ENCODE measurements at places on chromosomes 5 and 9.

DNA sequence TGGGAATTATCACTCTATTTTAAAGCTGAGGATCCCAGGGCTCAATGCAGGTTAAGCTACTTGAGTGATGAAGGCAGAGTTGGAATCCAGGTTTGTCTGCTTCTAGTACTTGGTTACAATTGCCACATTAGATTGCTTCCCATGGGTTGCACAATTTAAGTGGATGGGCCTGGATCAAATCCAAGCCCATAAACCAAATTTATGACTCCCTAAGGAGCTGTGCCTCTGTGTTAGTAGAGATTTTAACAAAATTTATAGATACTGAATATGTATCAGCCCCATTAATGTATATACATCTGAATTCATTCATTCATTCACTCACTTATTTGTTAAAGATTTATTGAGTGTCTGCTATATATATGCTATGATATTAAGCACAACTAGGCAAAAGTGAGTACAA, 332.3 kb upstream of the KLF9 start:
- no peak for DNase-seq

- DNase-seq: no peak
Measured at GRCh38 chr5:139392324-139392677, 2.6 kb upstream of the MZB1 start.

DNA sequence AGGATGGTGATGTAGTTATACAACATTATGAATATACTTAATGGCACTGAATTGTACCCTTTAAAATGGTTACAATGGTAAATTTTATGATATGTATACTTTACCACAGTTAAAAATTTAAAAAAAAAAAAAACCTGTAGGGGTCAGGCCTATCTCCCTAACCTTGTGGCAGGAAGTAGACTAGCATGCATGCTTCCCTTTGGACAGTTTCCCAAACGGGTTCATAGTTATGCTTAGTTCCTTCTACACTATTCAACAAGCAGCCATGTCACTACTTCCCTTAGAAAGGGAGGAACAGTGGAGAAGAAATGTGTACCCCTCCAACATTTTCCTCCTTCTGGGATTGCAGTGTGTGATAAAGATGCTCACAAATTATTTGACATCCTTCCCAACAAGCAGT, 32.5 kb downstream of the IDNK start:
- DNase-seq: no peak

DNA sequence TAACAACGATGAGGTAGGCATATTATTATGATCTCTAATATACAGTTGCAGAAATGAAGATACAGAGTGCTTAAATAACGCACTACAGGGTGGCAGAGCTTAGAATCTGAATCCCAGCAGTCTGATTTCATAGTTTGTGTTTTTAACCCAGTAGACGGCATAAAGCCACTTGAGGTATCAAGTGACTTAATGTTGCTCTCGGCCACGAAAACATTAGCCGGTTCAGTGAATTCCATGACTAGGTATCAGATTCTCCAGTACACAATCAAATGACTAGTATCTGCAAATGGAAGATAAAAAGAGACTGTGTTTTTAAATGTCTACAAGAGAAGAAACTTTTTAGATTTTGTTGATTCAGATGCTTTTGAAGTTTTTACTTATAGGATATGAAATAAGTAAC, 24.8 kb downstream of the SMC2 start:
- DNase-seq: no peak

DNA sequence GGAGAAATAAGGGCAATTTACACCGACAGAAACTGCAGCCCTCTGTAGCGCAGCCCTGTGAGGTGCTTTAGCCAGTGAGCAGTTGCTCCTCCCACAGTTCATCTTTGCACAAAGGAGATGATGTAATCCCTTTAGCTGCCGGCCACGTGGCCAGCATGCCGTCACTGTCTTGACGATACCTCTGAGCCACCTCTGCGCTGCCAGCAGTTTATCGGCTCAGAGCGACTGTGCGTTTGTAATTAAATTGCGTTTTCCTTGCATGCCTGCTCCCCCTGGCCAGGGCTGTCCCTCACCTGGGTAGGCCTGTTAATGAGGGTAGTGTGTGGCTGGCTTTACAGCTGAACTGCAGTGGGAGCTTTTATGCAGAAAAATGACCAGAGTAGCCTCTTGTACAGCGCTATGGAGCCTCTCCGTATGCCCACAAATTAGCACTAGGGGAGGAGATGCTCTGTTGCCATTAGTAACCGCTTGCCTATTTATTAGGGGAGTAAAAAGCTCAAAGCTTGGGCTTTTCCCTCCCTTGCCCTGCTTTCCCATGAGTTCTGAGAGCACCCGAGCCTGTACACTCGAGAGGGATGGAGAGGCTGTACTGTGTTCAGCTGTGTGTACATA, 107.0 kb downstream of the TRIO start:
- peak; percentile 75 for DNase-seq

DNA sequence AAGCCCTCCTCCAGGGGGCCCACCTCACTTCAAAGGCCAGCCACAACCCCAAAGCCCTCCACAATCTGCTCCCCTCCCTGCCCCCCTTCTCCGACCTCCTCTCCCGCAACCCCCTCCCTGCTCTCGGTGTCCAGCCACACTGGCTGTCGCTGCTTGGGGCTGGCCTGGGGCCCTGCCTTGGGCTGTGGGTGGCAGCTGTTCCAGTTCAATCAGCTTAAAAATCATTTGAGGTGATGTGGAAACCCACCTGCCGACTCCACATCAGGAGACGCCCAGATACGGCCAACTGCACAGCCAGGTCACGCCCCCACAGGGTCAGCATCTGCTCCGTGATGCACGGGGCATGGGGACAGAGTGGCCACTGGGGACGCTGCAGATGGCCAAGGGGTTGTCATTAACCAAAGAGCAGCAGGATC, 107.0 kb upstream of the MVB12B start:
- DNase-seq: no peak
